Ecto neural progenitor cell (in vitro differentiated cells): ENCODE measurements at places on chromosomes 7 and 10.

DNA sequence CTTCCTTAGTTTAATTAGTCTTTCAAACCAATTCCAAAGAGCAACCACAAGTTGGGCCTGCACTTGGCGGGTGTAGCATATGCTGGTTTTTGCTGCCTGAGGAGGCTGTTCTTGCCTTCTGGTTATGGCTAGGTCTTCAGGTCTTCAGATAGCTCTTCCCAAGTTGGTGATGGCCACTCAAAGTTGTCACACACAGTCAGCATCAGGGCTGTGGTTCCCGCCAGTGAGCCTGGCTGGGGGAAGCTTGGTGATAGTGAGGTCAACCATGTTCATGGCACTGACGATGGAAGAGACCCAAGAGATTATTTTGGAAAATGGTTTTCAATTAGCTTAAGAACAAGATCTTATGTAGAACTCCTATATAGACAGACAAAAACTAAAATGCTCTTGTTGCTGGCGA, 18.8 kb upstream of the HTR5A start:
- no peak for DNase-seq

GRCh38 chr10:96089116-96089515, 41.0 kb upstream of the ZNF518A start:
- no peak for DNase-seq

GRCh38 chr7:51055039-51055840, 261.4 kb downstream of the COBL start:
- DNase-seq, result no peak

- DNase-seq, result no peak
These were observed 489.8 kb upstream of the GHITM start for GRCh38 chr10:83649471-83649870.

DNA sequence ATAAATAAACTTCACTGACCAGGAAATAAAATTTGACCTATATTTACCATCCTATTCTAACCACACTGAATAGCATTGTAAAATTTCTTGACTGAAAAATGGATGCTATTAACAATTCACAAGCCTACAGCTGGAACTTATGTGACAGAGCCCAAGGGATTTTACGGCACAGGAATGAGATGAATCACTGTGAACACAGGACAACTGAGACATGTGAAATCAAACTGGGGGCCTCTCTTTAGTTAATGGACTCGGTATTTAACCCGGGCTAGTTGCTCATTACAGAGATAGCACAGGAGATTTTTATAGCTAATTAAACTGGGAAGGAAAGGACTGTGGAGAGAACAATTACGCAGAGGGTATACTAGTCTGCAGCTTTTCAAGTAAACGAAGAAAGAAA, 100.6 kb downstream of the MICU1 start:
- no peak for DNase-seq

DNA sequence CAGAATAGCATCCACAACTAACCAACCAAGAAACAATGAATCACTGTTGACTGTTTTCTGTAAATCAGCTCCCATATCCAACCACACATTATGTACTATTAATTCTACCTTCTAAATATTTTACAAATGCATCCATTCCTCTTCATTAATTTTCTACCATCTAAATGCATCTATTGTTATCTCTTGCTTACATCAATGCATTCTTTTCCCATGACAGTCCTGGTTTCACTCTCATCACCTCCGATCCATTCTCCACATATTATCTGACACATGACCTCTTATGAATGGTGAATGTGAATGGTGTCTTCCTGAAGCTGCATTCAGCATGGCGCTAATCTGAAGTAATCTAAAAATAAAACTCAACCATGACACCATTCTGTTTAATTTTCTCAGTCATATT, 153.8 kb upstream of the CALCR start:
- DNase-seq, result no peak

- peak; percentile 66 for DNase-seq
These were observed 2.0 kb upstream of the SFTPA1 start for GRCh38 chr10:79608505-79609375.

DNA sequence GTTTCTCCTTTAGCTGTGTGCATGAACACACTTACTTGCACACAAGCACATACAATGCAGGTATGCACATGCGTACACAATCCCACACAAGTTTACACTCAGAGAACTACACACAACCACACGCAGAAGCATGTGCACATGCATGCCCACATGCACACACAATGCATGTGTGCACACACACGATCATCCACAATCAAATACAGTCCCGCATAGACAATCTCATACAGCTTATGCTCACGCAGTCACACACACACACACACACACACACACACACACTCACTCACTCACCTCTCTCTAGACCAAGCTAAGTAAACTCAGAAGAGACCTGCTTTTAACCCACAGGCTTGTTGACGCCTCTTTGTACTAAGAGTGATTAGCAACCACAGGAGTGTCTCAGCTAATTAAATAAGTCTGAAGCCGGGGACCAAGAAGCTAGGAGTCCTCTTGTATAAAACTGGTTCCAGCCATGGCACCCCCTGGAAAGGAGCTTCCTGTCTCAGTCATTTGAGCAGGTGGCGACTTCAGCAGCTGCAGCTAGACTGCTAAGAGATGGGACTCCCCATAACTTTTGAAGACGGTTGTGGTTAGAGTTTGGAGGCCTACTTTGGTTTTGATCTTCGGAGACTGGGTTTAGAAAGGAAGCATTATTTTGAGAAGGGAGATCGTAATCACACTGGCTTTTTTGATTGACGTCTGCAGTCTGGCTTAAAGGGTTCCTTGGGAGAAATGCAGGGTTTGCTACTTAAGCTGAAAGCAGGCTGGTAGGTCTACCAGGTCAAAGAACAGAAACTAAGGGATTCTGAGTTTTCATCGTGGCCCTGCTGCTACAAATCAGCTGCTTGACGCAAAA, 82.3 kb upstream of the ADRB1 start:
- no peak for DNase-seq

- no peak for DNase-seq
These were observed 5.8 kb downstream of the MRC1 start for GRCh38 chr10:17814973-17815372.

DNA sequence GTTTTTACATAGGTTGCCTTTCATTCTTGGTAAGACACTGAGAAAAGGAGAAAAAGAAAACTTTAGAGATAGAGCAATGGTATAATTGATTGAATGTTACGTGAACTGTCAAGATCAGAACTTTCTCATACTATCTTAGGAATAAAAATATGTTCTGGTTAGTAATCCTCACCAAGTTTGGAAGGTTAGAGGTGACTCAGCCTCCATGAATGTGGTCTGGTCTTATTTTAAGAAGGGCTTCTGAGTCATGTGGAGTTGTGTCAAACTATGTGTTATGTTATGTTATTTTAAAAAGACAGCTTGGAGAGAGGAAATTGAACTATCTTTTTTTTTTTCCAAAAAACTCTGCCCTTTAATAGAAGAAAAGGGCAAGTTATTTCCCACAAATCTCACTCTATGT, 458.6 kb upstream of the KLF6 start:
- DNase-seq, result no peak

DNA sequence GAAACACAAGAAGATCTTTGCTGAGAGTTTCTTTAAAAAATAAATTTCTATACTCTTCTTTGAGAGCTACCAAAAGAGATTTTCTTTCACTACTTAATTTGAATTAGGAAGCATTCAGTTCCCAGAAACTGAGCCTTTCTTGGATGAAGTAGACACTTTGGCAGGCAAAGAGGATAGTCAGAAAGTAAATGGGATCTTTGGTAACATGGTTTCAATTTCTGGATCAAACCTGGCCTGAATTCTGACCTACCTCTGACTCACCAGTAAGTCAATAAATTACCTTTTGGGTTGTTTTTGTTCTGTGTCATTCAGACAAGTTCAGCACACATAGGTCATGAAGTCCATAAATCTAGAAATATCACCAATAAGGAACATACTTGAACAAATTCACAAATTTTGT, 26.8 kb upstream of the CABCOCO1 start:
- DNase-seq, result no peak

GRCh38 chr10:20891338-20891714, 5.8 kb downstream of the NEBL start:
- DNase-seq, result no peak

GRCh38 chr10:102335184-102335583, 60.3 kb upstream of the NFKB2 start:
- DNase-seq, result no peak

GRCh38 chr7:151251689-151252560, 3.4 kb upstream of the SMARCD3 start:
- peak; percentile 85 for DNase-seq

- no peak for DNase-seq
These were observed 50.0 kb upstream of the PTER start for GRCh38 chr10:16386855-16387254.

- no peak for DNase-seq
These were observed 31.6 kb downstream of the CHRM2 start for GRCh38 chr7:136900005-136900404.

- no peak for DNase-seq
These were observed 21.3 kb downstream of the MDH2 start for GRCh38 chr7:76069238-76069638.

DNA sequence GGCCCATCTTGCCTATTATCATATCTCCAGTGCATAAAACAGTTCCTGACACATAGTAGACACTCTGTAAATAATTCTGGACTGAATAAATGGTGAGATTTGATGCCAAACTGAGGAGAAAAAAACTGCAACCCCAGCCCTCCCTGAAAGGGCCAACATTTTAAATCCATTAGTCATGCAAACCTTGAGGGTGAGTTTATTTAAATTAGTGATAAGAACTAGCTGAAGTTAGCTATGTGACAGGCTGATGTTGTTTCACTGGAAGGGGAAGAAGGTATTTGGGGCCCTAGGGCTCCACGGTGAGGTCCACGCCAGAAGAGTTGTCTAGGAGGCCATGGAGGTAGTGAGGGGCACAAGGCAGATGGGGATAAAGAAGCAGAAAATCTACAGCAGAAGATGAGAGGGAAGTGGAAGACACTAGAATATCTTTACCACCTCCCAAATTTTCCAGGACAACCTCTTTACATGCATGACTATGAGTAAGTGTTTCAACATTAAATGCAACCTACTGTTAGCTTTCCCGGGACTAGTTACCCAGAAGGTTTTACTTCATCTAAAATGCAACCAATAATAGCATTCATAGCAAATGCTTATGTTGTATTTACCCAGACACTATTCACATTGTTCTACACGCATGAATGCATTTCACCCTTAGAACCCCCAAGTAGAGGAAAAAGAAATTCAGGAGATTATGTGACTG, 183.2 kb upstream of the LYZL1 start:
- DNase-seq, result no peak

- DNase-seq, result no peak
These were observed 44.1 kb downstream of the MTURN start for GRCh38 chr7:30178748-30179436.

DNA sequence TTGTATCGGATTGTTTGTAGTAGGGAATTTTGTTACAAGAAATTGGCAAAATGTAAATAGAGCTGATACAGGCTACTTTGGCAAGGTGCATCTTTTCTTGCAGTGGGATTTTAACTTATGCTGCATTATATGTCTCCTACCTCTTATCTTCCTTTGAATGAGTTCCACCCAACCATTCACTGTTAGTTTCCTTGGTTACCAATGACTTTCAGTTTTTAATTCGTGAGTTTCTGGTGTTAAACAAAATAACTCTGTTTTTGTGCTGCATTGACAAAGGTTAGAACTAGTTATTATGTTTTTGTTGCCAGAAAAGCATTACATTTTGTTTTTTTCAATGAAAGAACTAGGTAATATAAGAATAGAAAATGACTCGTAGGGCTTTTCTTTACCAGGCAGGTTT, 327.2 kb downstream of the LHFPL3 start:
- DNase-seq, result no peak

GRCh38 chr10:97608991-97609561, 19.6 kb downstream of the C10orf62 start:
- DNase-seq, result no peak

DNA sequence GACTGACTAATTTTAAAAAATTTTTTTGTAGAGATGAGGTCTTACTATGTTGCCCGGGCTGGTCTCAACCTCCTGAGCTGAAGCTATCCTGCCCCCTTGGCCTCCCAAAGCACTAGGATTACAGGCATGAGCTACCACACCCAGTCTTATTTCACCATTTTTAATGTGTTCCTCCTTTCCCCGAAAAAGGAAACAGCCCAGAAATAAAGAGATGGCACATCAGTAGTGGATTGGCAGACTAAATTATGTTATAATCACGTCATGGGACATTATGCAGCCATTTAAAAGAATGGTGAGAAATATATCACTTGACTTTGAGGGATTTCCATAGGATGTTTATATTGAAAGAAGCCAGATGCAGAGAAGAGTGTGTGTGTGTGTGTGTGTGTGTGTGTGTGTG, 40.5 kb downstream of the CAPZA2 start:
- DNase-seq, result no peak

DNA sequence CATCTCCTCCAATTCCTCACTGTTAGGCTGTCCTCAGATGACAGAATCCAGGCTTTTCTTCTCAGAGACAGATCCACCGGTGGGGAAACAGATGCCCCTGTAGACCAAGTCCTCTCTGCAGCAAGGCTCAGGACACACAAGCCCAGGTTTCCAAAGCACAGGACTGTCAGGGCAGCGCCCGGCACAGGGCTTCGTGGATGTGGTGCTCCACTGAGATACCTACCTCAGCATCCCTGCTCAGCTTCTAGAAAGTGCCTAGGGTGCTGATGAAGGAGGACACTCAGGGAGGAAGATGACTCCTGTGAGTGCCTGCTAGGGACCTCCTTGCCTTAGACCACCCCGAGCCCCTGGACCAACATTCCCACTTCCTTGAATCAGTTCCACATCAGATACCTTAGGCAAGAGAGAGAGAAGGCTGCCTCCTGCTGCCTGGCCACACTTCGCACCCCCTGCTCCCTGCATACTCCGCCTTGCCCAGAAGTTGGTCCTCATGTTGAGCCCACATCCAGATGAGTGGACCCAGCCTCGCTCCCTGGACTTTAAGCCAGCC, 8.9 kb upstream of the RBP3 start:
- DNase-seq, result no peak

GRCh38 chr10:113020475-113020753, 70.4 kb downstream of the TCF7L2 start:
- no peak for DNase-seq

- DNase-seq, result no peak
These were observed at the start of gene SYCE1 for GRCh38 chr10:133565441-133566294. Gene SYCE1, minus strand, starts transcription at chr10:133565583. Its CDS starts 54 bp downstream, at chr10:133565529.

- DNase-seq, result no peak
These were observed 150.2 kb downstream of the CDC14C start for GRCh38 chr7:49074538-49074937.

- DNase-seq, result no peak
These were observed 28.8 kb upstream of the PRTFDC1 start for GRCh38 chr10:24981161-24981710.

DNA sequence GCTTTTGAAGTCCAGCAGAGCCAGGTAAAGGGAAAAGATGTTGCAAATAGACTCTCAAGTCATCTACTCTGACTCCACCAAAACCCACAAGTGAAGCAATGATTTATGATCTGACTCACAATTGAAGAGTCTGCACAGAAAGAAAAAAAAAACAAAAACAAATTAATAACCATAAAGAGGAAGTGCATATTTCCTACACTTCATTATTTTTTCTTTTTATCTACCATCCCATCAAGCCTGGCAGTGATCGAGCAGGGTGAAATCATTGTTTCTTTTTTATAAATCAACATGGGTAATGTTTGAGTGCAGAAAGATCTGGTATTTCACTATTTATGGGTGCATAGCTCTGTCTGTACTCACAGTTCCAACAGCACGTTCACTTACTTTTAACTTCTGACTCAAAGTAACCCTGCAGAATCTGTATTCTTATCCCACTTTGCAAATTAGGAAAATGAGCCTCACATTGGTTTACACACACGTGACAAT, 829.0 kb downstream of the TNS3 start:
- no peak for DNase-seq
